ENCODE measurements at places on chromosomes 1 and 21.

- no peak for DNase-seq
These were observed 31.7 kb downstream of the PRMT2 start for GRCh38 chr21:46666941-46667740.

DNA sequence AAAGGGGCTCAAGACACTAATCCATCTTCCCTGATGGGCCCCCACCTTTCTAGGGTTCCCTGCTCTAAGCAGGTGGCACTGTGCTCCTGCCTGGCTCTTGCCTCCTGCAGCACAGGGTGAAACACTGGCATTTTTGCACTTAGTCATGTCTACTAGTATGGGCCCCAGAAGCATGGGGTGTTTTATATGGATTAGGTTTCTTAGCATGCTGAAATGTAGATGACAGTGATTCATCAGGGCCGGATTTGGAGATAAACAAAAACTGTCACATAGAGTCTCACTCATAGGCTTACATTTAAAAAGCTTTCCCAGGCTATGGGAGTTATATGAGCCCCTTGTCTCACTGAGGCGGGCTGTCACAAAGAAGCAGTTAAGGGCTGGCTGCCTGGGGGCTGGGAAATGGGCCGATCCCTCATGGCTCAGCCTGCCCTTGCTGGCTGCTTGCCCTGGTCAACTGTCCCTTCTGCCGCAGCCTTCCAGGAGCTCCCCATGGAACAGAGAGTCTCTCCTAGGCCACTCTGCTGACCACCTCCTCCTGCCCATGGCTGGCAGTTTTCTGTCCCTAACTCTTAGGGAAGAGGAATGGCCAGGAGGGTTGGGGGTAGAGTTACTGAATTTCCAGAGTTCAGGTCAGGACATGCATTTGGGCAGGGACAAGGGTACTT lies 6.5 kb downstream of the GALNT2 start:
- no peak for DNase-seq

- no peak for DNase-seq
These were observed 95.9 kb downstream of the PTPRU start for GRCh38 chr1:29332204-29332603.

GRCh38 chr1:163357378-163357777 lies 35.6 kb downstream of the NUF2 start:
- DNase-seq, result no peak

DNA sequence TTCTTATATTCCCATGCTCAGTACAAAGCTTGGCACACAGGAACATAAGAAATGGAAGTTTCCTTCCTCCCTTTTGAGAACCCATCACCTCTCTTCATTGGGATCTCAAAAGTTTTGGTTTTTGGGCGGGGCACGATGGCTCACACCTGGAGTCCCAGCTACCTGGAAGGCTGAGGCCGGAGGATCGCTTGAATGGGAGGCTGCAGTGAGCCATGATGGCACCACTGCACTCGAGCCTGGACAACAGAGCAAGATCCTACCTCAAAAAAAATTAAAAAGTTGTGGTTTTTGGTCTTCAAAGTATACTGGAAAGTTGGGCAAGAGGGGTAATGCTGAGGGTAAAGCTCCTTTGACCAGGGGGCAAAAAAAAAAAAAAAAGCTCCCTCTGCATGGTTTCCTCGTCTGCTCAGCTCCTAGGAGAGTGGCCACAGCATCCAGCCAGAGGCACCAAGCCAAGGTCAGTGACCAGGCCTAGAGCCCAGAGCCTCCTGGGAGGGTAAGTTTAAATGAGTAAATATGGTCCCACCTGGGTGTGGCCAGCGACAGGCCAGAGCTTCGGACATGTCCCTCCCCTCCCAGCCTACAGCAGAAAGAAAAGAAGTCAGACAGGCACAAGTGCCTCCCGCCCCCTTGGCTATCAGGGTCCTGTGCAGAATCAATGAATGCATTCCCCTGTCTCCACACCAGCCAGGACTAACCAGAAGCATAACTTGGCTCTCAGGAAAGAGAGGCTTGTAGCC lies 5.0 kb downstream of the MEF2D start:
- DNase-seq, result no peak

GRCh38 chr1:234218078-234218477 lies 155.2 kb upstream of the COA6 start:
- no peak for DNase-seq

GRCh38 chr1:228373681-228374571 lies 32.7 kb downstream of the TRIM11 start:
- DNase-seq, result no peak

- DNase-seq, result no peak
These were observed 77.7 kb downstream of the ODF2L start for GRCh38 chr1:86318436-86318835.

DNA sequence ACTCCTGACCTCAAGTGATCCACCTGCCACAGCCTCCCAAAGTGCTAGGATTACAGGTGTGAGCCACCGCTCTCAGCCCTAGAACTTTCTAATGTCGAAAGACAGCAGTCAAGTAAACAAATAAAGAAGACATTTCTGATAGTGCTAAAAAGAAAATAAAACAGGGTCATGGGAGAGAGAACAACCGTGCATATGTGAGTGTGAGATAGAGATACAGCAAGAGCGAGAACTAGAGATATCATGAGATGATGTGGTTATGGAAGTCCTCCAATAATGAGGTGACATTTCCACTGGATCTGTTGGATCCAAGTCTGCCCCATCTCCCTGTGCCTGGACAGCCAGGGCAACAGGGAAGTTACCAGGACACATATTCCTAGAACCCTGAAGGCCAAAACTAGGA lies 4.6 kb upstream of the TENT5B start:
- DNase-seq, result no peak

DNA sequence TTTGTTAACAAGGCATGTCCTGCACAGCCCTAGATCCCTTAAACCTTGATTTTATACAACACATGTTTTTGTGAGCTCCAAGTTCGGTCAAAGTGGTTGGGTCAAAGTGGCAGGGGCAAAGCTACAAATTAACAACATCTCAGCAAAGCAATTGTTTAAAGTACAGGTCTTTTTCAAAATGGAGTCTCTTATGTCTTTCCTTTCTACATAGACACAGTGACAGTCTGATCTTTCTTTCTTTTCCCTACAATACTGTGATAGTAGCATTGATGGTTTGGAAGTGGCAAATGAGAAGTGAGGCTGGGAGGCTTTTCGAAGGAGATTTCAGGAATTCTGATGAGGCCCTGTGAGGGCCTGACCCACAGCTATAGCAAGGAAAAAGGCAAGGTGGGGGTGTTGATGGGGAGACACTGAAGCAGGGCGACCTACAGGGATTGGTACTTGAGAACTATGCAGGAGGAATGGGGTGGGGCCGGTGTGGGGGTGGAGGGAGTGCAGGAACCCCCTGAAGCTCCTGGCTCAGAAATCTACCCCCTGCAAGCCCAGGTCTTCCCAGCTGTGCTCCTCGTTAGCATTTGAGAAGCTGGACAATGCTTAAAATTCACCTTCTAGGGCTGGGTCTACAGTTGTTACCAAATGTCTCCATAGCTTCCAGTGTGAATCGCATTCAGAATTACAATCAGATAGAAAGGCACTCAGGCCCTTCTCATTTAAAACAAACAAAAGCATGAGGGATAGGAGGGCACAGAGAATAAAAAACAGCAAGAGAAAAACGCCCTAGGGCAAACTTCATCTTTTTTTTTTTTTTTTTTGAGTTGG lies 102.6 kb upstream of the PPM1J start:
- no peak for DNase-seq

DNA sequence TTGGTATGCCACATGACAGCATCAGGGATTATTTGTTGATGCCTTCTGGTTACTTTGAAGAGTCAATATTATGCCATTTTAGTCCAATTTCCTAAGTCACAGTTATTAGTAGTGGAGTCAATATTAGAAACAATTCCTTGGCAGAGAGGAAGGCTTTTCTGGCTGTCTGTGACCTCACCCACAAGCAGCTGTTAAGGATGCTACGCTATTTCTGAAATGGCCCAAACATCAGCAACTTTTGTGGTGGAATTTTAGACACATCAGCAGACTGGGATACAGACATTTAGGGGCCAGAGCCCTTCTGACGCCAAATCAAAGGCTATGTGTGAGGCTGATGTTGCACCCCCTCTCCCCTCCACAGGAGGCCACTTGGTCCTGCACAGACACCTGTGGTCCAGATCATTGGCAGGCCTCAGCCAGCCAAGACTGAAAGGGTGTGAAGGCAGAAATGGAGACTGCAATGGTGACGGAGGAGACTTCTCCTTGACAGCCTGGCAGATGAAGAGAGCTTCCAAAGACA lies 9.2 kb upstream of the RXRG start:
- DNase-seq, result no peak
